ENCODE measurements at places on chromosomes 3 and 15.

GRCh38 chr3:2454865-2455264, 356.2 kb downstream of the CNTN4 start:
- DNase-seq = no peak

- no peak for DNase-seq
Observed at GRCh38 chr3:101824702-101825101, 24.6 kb upstream of the NFKBIZ start.

GRCh38 chr3:182083112-182083511, 371.4 kb downstream of the SOX2 start:
- no peak for DNase-seq

DNA sequence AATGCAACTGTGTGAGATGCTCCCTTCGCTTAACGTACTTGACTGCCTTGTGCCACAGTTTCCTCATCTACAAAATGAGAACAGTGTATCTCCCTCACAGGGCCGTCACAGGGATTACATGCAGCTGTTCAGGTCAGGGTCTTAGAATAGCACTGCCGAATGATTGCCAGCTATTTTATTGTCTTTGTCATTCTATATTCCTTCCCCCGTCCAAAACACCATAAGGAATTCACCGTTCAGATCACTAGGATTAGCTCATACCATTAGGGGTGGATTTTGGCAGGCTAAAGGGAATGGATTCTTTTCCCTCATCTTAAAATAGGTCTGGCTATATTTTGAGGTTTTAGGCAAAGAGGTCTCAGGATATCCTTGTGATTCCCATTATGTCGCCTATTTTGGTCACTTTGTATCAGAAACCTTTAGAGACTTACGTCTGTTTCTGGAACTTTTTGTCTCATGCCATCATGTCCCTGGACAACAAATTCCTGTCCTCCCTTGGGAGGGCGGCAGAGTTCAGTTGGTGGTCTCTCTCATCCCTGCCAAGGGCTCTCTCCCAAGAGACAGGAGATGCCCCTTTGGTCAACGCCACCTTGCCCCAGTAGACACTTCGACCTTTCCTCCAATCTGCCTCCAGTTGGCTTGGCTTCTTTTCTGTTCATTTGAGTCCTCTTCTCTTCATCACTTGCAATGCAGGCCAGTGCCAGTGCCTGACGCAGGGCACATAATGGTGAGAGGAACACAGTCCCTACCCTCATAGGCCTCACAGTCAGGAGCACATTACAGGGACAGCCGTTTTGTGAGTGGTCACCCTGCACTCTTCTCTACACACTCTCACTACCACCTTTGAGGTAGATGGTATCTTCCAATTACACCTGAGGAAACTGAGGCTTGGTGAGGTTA, 171.6 kb upstream of the BHLHE40 start:
- DNase-seq = no peak

DNA sequence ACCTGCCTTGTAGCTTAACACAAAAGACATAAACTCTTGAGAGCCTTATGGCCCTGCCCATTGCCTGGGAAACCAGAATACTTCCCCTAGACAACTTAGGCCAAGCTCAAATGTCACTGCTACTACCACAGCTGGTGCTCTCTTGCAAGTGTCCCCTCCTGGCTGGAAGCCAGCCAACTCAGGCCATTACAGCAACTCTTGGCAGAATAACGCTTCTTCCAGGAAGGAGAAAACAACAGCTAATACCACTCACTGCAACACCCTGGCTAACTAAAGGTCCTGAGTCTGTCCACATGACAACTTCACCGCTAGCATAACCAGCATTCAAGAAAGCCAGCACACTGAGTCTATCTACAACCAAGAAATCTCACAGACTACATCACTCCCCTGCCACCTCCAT, 5.1 kb upstream of the B4GALT4 start:
- no peak for DNase-seq
